ENCODE measurements at places on chromosomes 7 and 10. TPM values are rescaled to one million over a fixed set of nuclear protein-coding genes. Genes with fewer than 3 reads are reported as not detected.

The LRRC61 gene
- total RNA-seq: 5.8 TPM

The TEX47 gene
- not detected for total RNA-seq

The CALHM1 gene
- total RNA-seq: not detected

The TWIST1 gene
- total RNA-seq: 0.44 TPM

The SLC39A12 gene
- under 0.01 TPM for total RNA-seq

The ATP6V0E2 gene
- total RNA-seq: 13.3 TPM

The KLF14 gene
- not detected for total RNA-seq

The DNAAF5 gene
- total RNA-seq: 10.0 TPM

The PIP gene
- not detected for total RNA-seq

The FRAT2 gene
- total RNA-seq: 8.1 TPM

The CCDC172 gene
- total RNA-seq: not detected

The NKX2-3 gene
- not detected for total RNA-seq

The TEX36 gene
- total RNA-seq: not detected

The CPN1 gene
- not detected for total RNA-seq

Data from lung microvascular endothelial cell (primary cell).